ENCODE measurements at places on chromosomes 2 and 18. TPM values are rescaled to one million over a fixed set of nuclear protein-coding genes. Genes with fewer than 3 reads are reported as not detected.

Gene MAP2
- 0.82 TPM for total RNA-seq

Gene GCG
- not detected for total RNA-seq

Gene ATP6V1B1
- 2.6 TPM for total RNA-seq

Gene ST6GAL2
- total RNA-seq = 14.9 TPM

Gene CEP192
- 8.6 TPM for total RNA-seq

Gene CHMP3
- 125 TPM for total RNA-seq

Gene RNF152
- 0.05 TPM for total RNA-seq

Measured in A549 treated with CORT108297 at 1 μM for 4 hours (cell line).